ENCODE measurements at places on chromosomes 2 and 18.

GRCh38 chr18:10687161-10687925 lies 161.5 kb downstream of the NAPG start:
- no peak for DNase-seq

- DNase-seq, result no peak
These were observed 8.7 kb downstream of the CFAP221 start for GRCh38 chr2:119552902-119553301.

GRCh38 chr2:121003391-121003790 lies 267.7 kb downstream of the GLI2 start:
- DNase-seq, result no peak

DNA sequence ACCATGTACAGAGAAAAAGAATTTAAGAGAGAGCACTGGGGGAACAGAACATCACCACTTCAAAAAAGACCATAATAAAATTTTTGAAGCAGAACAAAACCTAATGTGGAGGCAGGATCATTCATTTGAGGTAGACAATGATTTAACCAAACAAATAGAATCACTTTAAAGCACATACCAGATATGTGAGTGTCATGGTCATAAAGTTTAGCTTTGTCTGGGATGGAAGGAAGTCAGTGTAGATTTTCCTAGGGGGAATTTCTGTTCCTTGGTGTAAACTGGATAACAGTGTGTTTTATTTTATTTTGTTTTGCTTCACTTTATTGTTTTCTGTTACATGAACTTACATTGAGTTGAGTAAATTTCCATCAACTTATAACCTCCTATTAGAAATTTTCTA lies 120.8 kb downstream of the CRIM1 start:
- no peak for DNase-seq

- DNase-seq, result no peak
These were observed 31.7 kb downstream of the CABLES1 start for GRCh38 chr18:23166891-23167541.

All from SW 1271 (cell line).